ENCODE measurements at places on chromosomes 1 and 21. TPM values are rescaled to one million over a fixed set of nuclear protein-coding genes. Genes with fewer than 3 reads are reported as not detected.

TAL1 gene
- total RNA-seq, result 0.11 TPM

UBASH3A gene
- not detected for total RNA-seq

DNA sequence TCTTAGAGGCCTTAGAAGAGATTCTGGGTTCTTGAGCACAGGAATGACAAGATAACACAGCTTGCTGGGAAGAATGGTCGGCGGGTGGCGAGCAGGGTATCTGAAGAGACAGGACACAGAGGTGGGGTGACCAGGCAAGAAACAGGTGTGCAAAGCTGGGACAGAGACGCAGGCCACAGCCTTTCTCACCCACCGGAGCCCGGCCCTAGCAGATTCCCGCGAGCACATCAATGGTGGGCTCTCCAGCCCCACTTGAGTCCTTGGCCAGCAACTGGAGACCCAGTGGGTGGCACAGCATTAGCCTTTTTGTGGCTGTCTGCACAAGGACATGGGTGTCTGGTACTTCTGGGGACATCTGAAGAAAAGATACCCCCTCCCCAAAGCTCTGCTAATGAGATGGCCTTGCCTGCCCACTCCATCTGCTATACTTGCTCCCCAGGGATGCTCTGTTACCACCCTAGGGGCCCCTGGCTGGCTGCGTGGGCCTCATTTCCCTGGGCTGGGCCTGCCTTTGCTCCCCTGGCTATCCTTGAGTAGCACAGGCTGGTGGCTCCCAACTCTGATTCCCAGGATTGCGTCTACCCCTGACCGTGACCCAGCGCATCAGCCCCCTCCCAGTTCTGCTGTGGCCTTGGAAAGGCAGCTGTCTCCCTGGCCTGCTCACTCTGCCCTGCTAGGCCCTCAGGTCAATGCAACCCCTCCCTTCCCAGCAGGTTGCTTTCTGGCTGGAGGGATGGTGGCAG is 127.2 kb upstream of the ADAR start:
- H3K4me3 ChIP-seq, result no peak overlapping the region
- DNase-seq, result no peak
- peaks cover 8% of the 10 kb centered on the region for H3K27me3 ChIP-seq
- no peaks in the 10 kb centered on the region for H3K36me3 ChIP-seq

DNA sequence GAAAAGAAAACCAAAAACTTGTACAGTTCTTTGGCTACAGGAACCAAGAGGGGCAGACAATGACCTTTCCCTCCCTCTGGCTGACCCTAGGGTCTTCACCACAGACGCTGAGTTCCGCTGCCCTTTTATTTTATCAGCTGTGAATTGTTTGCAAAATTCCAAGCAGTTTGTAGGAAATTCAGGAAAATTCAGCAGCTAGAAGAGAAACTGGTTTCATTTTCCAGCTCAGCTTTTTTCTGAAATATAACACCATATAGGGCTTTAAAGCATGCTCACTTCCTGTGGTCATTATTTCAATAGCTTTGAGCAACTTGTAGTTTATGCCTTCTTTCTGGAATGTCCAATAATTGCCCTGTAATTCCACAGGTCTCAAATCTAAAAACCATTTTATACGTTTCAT is 5.5 kb upstream of the PIK3R3 start:
- H3K4me3 ChIP-seq, result peak overlapping the region; percentile 65
- DNase-seq, result no peak
- H3K27ac ChIP-seq, result no peak overlapping the region

DNA sequence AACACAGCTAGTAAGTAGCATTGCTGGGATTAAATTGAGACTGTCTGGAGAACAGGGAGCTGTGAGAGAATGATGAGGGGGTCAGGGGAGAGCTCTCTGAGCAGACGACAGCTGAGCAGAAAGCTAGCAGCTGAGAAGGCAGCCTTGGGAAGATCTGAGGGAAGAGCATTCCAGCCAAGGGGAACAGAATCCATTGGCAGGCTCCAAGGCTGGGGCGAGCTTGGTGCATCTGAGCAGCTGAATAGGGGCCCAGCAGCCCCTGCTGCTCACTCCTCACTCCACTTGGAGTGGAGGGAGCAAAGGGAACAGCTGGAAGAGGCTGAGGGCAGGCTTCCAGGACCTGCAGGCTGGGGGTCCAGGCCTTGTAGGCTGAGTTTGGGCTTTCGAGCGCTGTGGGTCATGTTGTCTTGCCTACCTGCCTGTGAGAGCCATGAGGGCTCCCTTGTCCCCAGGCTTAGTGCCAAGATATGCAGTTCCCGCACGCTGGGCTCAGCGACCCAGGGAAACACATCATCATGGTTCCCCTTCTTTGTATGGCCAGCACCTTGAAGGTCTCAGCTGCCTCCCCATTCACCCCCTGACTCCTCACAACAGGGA is 10.5 kb downstream of the ACOT11 start:
- peaks cover 4% of the 10 kb centered on the region for H3K36me3 ChIP-seq
- no peaks in the 10 kb centered on the region for H3K27me3 ChIP-seq
- no peak overlapping the region for H3K27ac ChIP-seq
- no peaks in the 10 kb centered on the region for H3K4me1 ChIP-seq

DNA sequence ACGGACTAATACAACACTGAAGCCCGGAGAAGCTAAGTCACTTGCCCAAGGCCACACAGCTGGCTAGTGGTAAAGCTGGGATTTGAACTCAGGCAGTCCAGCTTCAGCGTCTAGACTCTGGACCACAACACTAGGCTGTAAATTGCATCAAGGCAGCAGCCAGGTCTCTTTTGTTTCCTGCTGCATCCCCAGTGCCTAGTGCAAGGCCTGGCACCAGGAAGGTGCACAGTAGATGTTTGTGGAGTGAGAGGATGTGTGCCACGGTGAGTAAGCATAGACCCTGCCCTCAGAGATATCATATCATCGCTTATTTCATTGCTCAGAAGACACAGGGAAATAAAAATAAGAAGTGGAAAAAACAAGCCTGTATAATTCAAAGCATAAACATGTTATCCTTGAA is 40.9 kb downstream of the IGSF21 start:
- no peaks in the 10 kb centered on the region for H3K36me3 ChIP-seq
- no peaks in the 10 kb centered on the region for H3K4me1 ChIP-seq
- no peak for DNase-seq
- no peak overlapping the region for H3K4me3 ChIP-seq
- no peaks in the 10 kb centered on the region for H3K27me3 ChIP-seq
- H3K27ac ChIP-seq, result no peak overlapping the region

DNA sequence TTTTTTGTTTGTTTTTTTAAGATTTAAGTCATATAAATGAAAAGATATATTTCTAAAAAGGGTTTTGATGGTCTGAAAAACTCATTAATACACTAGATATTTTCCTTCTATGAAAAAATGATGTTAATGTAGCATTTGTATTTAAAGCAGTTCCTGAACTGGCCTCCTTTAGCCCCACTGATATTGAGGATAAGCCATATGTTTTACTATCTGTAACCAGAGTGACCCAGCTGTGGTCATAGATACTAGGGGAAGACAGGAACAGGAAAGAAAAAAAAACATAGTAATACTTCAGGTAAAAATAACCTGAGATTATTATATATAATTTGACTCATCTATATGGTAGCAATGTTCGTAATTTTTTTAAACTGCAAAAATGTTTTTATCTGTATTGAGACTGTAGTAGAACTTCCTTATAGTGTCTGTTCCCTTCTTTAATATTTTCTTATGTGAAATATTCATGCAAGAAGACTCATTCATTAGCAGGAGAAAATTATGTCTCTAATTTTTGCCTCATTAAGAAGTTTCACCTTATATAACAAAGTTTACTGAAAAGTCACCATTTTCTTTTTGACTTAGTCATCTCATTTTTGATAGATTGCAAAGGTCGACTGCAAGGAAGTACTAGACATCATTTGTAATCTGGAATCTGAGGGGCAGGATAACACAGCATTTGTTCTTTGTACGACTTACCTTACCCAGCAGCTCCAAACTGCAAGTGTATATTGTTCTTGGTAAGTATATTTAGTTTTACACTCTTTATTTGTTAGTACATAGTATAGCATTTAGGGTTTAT is 25.6 kb upstream of the TMCO2 start:
- peaks cover 4% of the 10 kb centered on the region for H3K36me3 ChIP-seq
- no peaks in the 10 kb centered on the region for H3K4me1 ChIP-seq
- no peak overlapping the region for H3K4me3 ChIP-seq
- H3K27ac ChIP-seq, result no peak overlapping the region
- no peaks in the 10 kb centered on the region for H3K27me3 ChIP-seq

- DNase-seq, result no peak
- peak overlapping the region; percentile 87 for H3K27ac ChIP-seq
- H3K4me1 ChIP-seq, result no peaks in the 10 kb centered on the region
- H3K4me3 ChIP-seq, result no peak overlapping the region
- no peaks in the 10 kb centered on the region for H3K27me3 ChIP-seq
- H3K36me3 ChIP-seq, result no peaks in the 10 kb centered on the region
Measured at GRCh38 chr1:203165800-203166161, 9.8 kb downstream of the MYBPH start.

- H3K27ac ChIP-seq, result no peak overlapping the region
- DNase-seq, result no peak
- H3K4me3 ChIP-seq, result peak overlapping the region; percentile 97
- peaks cover 30% of the 10 kb centered on the region for H3K4me1 ChIP-seq
- H3K27me3 ChIP-seq, result no peaks in the 10 kb centered on the region
Measured at GRCh38 chr1:151050051-151050688, 2.6 kb downstream of the C1orf56 start.

GRCh38 chr21:45818904-45819285 is 162.7 kb upstream of the COL6A1 start:
- no peak overlapping the region for H3K27ac ChIP-seq
- no peaks in the 10 kb centered on the region for H3K36me3 ChIP-seq
- H3K27me3 ChIP-seq, result peaks cover 5% of the 10 kb centered on the region
- H3K4me3 ChIP-seq, result no peak overlapping the region
- DNase-seq, result no peak
- H3K4me1 ChIP-seq, result peaks cover 18% of the 10 kb centered on the region

All from neural crest cell (in vitro differentiated cells).